ENCODE measurements at places on chromosomes 13 and 19.

GRCh38 chr19:55400281-55401087 is 7.1 kb downstream of the UBE2S start:
- DNase-seq = no peak

- DNase-seq = no peak
These were observed 7.2 kb downstream of the KMT5C start for GRCh38 chr19:55346725-55347441.

DNA sequence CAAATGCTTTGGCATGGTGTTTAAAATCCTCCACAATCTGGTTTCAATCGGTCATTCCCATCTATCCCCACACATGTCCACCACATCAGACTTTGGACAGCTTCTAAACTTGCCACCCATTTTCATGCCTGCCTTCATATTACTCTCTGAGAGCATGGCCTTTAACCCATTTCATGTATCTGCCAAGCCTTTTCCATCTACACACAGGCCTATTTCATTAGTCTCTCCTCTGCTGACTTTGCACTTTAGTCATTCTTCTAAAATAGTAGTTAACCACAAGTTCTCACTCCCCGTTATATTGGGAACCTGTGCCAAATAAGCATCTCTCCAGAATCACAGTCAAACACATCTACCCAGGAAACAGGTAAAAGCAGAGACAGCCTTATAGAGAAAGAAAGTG is 142.2 kb downstream of the MZT1 start:
- DNase-seq = no peak

- DNase-seq = no peak
These were observed 10.3 kb upstream of the GARRE1 start for GRCh38 chr19:34243876-34244578.

- no peak for DNase-seq
These were observed 1.2 kb downstream of the RCBTB2 start for GRCh38 chr13:48531416-48532255.

Measured in stimulated activated CD4-positive, alpha-beta T cell treated with anti-CD3 and anti-CD28 coated beads, Interleukin-12 subunit alpha, Interleukin-12 subunit beta, amount 100 ng/mL, for 24 hours (primary cell).